ENCODE measurements at places on chromosomes 2 and 18. TPM values are rescaled to one million over a fixed set of nuclear protein-coding genes. Genes with fewer than 3 reads are reported as not detected.

The ABCB11 gene
- total RNA-seq = under 0.01 TPM

The LTBP1 gene
- 836 TPM for total RNA-seq

The ALPI gene
- not detected for total RNA-seq

The CPLX4 gene
- not detected for total RNA-seq

The GATA6 gene
- total RNA-seq = 3.5 TPM

The LRRC30 gene
- not detected for total RNA-seq

The NAT8 gene
- not detected for total RNA-seq

The ABCG8 gene
- not detected for total RNA-seq

The NCKAP1 gene
- 66.2 TPM for total RNA-seq

The MPP4 gene
- 0.43 TPM for total RNA-seq

The FMNL2 gene
- total RNA-seq = 31.8 TPM

The C1QL2 gene
- not detected for total RNA-seq

The CERKL gene
- 0.09 TPM for total RNA-seq

The CYTIP gene
- total RNA-seq = 0.16 TPM

The DHRS9 gene
- total RNA-seq = 1.3 TPM

The HOXD8 gene
- not detected for total RNA-seq

The AGXT gene
- not detected for total RNA-seq

The DYNAP gene
- not detected for total RNA-seq

The MARCO gene
- not detected for total RNA-seq

The PDIA6 gene
- 399 TPM for total RNA-seq

The FLACC1 gene
- total RNA-seq = 0.43 TPM

The IL1RL2 gene
- total RNA-seq = 2.2 TPM

The MARCHF4 gene
- total RNA-seq = under 0.01 TPM

The LIPG gene
- 0.17 TPM for total RNA-seq

The AKAIN1 gene
- total RNA-seq = not detected

The RAD51AP2 gene
- not detected for total RNA-seq

The FBXO15 gene
- 0.79 TPM for total RNA-seq

The ANTXR1 gene
- 31.8 TPM for total RNA-seq

The TDRD15 gene
- not detected for total RNA-seq

The UGT1A10 gene
- not detected for total RNA-seq

The CD8B2 gene
- total RNA-seq = not detected

The RAB31 gene
- 28.8 TPM for total RNA-seq

The CNGA3 gene
- 0.16 TPM for total RNA-seq

The TMEM200C gene
- 0.43 TPM for total RNA-seq

The EHD3 gene
- 12.8 TPM for total RNA-seq

The KCNS3 gene
- under 0.01 TPM for total RNA-seq

The ZNF532 gene
- 29.3 TPM for total RNA-seq

The RPRM gene
- 0.16 TPM for total RNA-seq

The STARD7 gene
- total RNA-seq = 81.0 TPM

The EFEMP1 gene
- total RNA-seq = 520 TPM

The SRD5A2 gene
- not detected for total RNA-seq

The EPB41L3 gene
- total RNA-seq = 91.1 TPM

The FAHD2A gene
- 22.7 TPM for total RNA-seq

The FBXO48 gene
- total RNA-seq = 0.32 TPM

The PRSS56 gene
- not detected for total RNA-seq

The DAPL1 gene
- total RNA-seq = not detected

The LOXHD1 gene
- not detected for total RNA-seq

The FAP gene
- total RNA-seq = 46.5 TPM

The CCDC74B gene
- 10.6 TPM for total RNA-seq

The HOXD11 gene
- total RNA-seq = not detected

The HOXD9 gene
- total RNA-seq = not detected

The IL1B gene
- total RNA-seq = 0.63 TPM

The ARHGAP25 gene
- 0.47 TPM for total RNA-seq

The RIT2 gene
- total RNA-seq = not detected

The PNO1 gene
- total RNA-seq = 4.3 TPM

The DIPK1C gene
- not detected for total RNA-seq

The ANKRD29 gene
- 5.9 TPM for total RNA-seq

The TOGARAM2 gene
- 0.47 TPM for total RNA-seq
